ENCODE measurements at places on chromosomes 11 and 22. TPM values are rescaled to one million over a fixed set of nuclear protein-coding genes. Genes with fewer than 3 reads are reported as not detected.

Gene TTC28
- 48.5 TPM for total RNA-seq

Gene POU2F3
- total RNA-seq = 2.1 TPM

Gene OLFML1
- 33.7 TPM for total RNA-seq

Gene TH
- total RNA-seq = 0.62 TPM

Gene COMT
- total RNA-seq = 190 TPM
